H1 (cell line): ENCODE measurements at places on chromosomes 4 and X. TPM values are rescaled to one million over a fixed set of nuclear protein-coding genes. Genes with fewer than 3 reads are reported as not detected.

DNA sequence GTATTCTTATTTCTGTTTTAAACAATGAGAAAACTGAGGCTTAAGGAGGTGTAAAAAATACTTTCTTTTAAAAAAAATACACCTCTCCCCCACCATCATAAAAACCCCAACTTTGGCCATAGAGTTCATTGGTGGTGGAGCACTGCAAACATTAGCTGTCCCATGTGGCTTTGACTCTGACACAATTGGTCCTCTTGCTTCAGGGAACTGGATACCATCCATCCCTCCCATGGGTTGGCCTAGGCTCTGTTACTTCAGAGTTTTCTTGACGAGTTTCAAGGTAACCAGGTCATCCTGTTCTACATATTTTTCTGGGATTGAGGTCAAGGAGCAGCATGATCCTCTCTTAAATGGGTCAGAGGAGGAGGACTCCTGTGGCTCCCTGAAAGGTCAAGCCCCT is 50.5 kb downstream of the TMEM164 start:
- no peaks in the 10 kb centered on the region for H3K4me1 ChIP-seq
- no peak overlapping the region for H3K27ac ChIP-seq
- DNase-seq = no peak
- H3K4me3 ChIP-seq = no peak overlapping the region

DNA sequence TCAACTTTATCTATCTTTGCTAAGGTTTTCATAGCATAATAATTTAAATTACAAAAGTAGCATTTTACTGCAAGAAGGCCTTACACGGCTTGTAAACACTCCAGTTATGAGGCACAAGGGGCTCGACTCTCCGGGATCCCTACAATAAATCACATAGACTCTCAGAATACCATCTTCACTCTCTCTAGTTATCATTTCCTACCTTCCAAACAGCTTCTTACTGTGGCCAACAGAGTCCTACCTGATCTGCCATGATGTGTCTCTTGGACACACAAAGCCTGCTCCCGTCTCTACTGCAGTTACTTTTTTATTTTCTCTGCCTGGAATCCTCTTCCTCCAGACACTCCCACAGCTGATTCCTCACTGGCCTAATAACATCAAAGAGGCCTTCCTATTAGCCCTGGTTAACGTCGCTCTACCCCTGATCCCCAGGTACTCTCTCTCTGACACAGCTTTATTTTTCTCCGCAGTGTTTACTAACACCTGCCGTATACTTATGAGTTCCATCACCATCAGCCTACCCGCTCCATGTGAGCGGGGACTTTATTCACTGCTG is 559.6 kb upstream of the DIPK2B start:
- no peak overlapping the region for H3K27ac ChIP-seq
- H3K4me1 ChIP-seq = no peaks in the 10 kb centered on the region

AMBN gene
- total RNA-seq = not detected in 2 replicates

RPS6KA6 gene
- total RNA-seq = 14.6 and 14.7 TPM in 2 replicates

DNA sequence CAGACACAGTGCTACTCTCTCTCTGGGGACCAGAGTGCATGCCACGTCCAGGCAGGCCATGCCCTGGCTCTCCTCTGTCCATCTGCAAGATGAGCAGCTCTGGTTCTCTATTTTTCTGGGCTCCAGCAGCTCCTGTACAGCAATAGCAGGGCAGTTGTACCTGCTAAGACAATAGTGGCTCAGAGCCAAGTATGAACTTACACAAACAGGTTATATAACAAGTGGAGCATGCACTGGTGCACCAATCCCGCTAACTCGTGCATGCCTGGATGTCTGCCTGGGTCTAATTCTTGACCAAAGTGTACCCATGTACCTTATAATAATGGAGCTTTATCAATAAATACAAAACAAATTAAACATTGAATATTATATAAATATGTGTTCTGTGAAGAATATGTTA is 392.3 kb downstream of the CENPC start:
- H3K27ac ChIP-seq = no peak overlapping the region
- no peaks in the 10 kb centered on the region for H3K36me3 ChIP-seq
- no peak for DNase-seq

MAOA gene
- 6.1 and 8.2 TPM in 2 replicates for total RNA-seq

DNA sequence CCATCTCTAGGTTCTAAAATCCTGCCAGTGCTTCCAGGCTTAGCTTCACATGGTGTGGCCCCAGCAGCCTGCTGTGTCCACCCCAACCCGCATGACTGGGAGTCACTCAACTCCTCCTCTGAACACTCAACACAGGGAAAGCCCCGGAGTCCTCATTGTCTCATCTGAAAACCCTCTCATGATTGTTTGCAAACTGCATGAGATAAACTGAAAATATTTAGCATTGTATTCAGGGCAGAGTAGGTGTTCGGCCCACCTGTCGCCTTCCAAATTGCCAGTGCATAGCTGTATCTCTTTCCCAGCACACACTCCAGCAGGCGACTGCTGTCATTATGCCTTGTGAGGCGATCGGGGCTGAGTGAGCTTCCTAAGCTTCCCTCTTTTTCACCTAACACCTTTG is 76.7 kb upstream of the SORBS2 start:
- H3K27ac ChIP-seq = no peak overlapping the region
- H3K4me3 ChIP-seq = no peak overlapping the region
- H3K36me3 ChIP-seq = no peaks in the 10 kb centered on the region

DNA sequence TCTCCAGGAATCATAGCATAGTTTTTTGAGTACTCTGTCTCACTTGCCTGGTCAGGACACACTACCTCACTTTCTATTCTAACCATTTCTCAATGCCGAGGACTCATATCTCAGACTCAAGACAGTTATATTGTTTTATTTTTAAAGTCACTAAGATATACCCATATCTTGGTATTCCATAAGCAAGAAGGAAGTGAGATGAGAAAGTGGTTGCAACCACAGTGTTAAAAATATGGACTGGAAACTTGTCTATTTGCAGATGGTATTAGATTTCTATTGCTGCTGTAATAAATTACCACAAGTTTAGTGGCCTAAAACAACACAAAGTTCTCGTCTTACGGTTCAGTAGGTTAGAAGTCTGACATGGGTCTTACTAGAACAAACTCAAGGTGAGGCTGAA is 344.8 kb upstream of the MAGEB2 start:
- H3K36me3 ChIP-seq = no peaks in the 10 kb centered on the region
- no peaks in the 10 kb centered on the region for H3K4me1 ChIP-seq
- H3K27me3 ChIP-seq = no peaks in the 10 kb centered on the region
- no peak overlapping the region for H3K27ac ChIP-seq
- no peak overlapping the region for H3K4me3 ChIP-seq

GRCh38 chr4:21869978-21870745 is 78.4 kb downstream of the KCNIP4 start:
- H3K36me3 ChIP-seq = no peaks in the 10 kb centered on the region
- H3K27me3 ChIP-seq = no peaks in the 10 kb centered on the region
- no peaks in the 10 kb centered on the region for H3K4me1 ChIP-seq
- H3K4me3 ChIP-seq = no peak overlapping the region
- DNase-seq = no peak
- no peak overlapping the region for H3K27ac ChIP-seq

DNA sequence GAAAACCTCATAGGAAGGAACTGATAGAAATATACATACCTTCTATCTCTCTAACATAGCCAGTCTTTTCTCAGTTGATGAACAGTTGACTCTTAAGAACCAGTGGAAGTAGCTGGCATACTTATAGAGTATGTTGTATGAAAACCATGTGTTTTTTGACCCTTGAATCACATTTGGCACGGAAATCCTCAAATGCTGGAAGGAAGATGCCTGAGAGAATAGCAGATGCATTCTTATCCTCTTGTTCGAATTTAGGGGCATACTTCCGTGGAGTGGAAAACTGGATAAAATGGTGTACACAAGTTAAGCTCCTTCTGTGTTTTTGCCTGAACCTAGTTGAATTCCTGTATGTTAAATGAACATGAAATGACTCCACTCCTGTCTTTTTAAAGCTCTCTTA is 145.5 kb downstream of the PCDH7 start:
- H3K4me1 ChIP-seq = peaks cover 2% of the 10 kb centered on the region; the same call in 1 of the 2 replicates
- H3K27ac ChIP-seq = no peak overlapping the region
- H3K4me3 ChIP-seq = no peak overlapping the region
- no peak for DNase-seq
- H3K27me3 ChIP-seq = no peaks in the 10 kb centered on the region
- H3K36me3 ChIP-seq = no peaks in the 10 kb centered on the region

HERC5 gene
- 20.2 and 20.7 TPM in 2 replicates for total RNA-seq

GRCh38 chr4:104457308-104457981 is 37.2 kb downstream of the CXXC4 start:
- H3K27me3 ChIP-seq = no peaks in the 10 kb centered on the region
- DNase-seq = no peak
- H3K4me1 ChIP-seq = no peaks in the 10 kb centered on the region
- H3K4me3 ChIP-seq = no peak overlapping the region
- H3K36me3 ChIP-seq = no peaks in the 10 kb centered on the region

SPANXN3 gene
- not detected in 2 replicates for total RNA-seq

- H3K36me3 ChIP-seq = no peaks in the 10 kb centered on the region
- peak overlapping the region; percentile 49; the same call in 1 of the 2 replicates for H3K4me3 ChIP-seq
- H3K27me3 ChIP-seq = peaks cover 26% of the 10 kb centered on the region
- DNase-seq = no peak
- peaks cover 3% of the 10 kb centered on the region; the same call in 1 of the 2 replicates for H3K4me1 ChIP-seq
Measured at GRCh38 chrX:137427426-137427778, 138.5 kb upstream of the ZIC3 start.

DNA sequence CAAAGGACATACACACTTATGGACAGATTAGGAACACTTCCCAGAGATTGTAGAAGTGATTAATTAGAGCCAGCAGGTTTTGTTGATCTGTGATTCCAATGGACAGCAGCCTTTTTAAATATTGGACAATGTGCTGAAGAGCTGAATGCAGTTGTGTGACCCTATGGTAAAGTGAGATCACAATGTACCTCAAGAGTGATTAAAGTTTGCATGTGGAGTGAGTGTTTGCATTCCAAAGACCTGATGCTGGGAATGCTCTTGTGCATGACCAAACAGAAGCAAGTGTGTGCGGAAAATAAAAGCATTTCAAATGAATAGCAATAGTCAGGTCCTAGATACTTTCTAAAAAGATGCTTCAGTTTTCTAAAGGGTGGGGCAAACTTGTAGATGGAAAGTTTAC is 154.1 kb downstream of the BANK1 start:
- no peaks in the 10 kb centered on the region for H3K27me3 ChIP-seq
- no peak overlapping the region for H3K4me3 ChIP-seq
- DNase-seq = no peak
- H3K36me3 ChIP-seq = no peaks in the 10 kb centered on the region
- H3K4me1 ChIP-seq = no peaks in the 10 kb centered on the region; the same call in 1 of the 2 replicates

DNA sequence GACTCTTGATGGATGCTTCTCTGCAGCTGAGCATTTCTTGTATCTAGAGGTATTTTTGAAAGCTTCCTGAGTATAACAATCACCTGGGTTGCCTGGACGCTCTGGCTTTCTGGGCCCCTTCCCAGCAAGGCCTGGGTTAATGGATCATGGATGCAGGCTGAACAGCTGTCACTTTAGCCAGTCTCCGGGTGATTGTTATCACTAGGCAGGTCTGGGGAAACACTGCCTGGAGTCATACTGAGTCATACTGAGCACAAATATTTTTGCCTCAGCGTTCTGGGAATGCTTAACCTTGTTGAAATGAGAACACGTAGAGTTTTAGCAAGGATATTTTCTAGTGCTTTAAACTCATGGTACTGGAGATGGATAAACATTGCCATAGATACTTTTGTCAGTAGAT is 102.6 kb downstream of the PHEX start:
- H3K36me3 ChIP-seq = no peaks in the 10 kb centered on the region
- H3K27ac ChIP-seq = no peak overlapping the region
- H3K27me3 ChIP-seq = no peaks in the 10 kb centered on the region
- H3K4me1 ChIP-seq = no peaks in the 10 kb centered on the region
- DNase-seq = no peak

- peaks cover 3% of the 10 kb centered on the region; the same call in 1 of the 2 replicates for H3K4me1 ChIP-seq
- H3K27ac ChIP-seq = no peak overlapping the region
Measured at GRCh38 chr4:57291911-57292310, 181.7 kb upstream of the IGFBP7 start.

ASB12 gene
- 1.2 and 1.3 TPM in 2 replicates for total RNA-seq

GRCh38 chr4:8433136-8433535 is 7.4 kb downstream of the ACOX3 start:
- H3K4me3 ChIP-seq = no peak overlapping the region
- peaks cover 11% of the 10 kb centered on the region; the same call in 1 of the 2 replicates for H3K4me1 ChIP-seq
- no peaks in the 10 kb centered on the region for H3K36me3 ChIP-seq
- no peak overlapping the region for H3K27ac ChIP-seq
- no peak for DNase-seq

GRCh38 chrX:129651756-129652564 is 2.8 kb downstream of the APLN start:
- H3K36me3 ChIP-seq = no peaks in the 10 kb centered on the region
- H3K4me3 ChIP-seq = no peak overlapping the region
- H3K27ac ChIP-seq = no peak overlapping the region
- peaks cover 12% of the 10 kb centered on the region for H3K4me1 ChIP-seq
- no peak for DNase-seq
- peaks cover 14% of the 10 kb centered on the region for H3K27me3 ChIP-seq

ZFYVE28 gene
- 3.9 and 4.9 TPM in 2 replicates for total RNA-seq
